Sigmoid colon (tissue), 7 donors: ENCODE measurements at places on chromosomes 13 and 19. TPM values are rescaled to one million over a fixed set of nuclear protein-coding genes. Genes with fewer than 3 reads are reported as not detected.

CBY2 gene
- polyA plus RNA-seq, result not detected

AMH gene
- polyA plus RNA-seq, result not detected

CGB7 gene
- 0.23 TPM for polyA plus RNA-seq

CADM4 gene
- 0.92 TPM for polyA plus RNA-seq

FAM216B gene
- not detected for polyA plus RNA-seq

ADAT3 gene
- 13.2 TPM for polyA plus RNA-seq

ZNF793 gene
- 1.2 TPM for polyA plus RNA-seq

GPR183 gene
- polyA plus RNA-seq, result 4.8 TPM

CARS2 gene
- 35.4 TPM for polyA plus RNA-seq

SIGLEC8 gene
- polyA plus RNA-seq, result 0.60 TPM

LGALS14 gene
- polyA plus RNA-seq, result not detected

FFAR1 gene
- polyA plus RNA-seq, result 0.06 TPM
